ENCODE measurements at places on chromosomes 5 and 9. TPM values are rescaled to one million over a fixed set of nuclear protein-coding genes. Genes with fewer than 3 reads are reported as not detected.

The RASEF gene
- 3.6 TPM for total RNA-seq

The GLDC gene
- total RNA-seq: 54.1 TPM

The SMIM3 gene
- 37.9 TPM for total RNA-seq

- no peak for DNase-seq
These were observed 107.7 kb upstream of the SV2C start for GRCh38 chr5:75975496-75975895.

DNA sequence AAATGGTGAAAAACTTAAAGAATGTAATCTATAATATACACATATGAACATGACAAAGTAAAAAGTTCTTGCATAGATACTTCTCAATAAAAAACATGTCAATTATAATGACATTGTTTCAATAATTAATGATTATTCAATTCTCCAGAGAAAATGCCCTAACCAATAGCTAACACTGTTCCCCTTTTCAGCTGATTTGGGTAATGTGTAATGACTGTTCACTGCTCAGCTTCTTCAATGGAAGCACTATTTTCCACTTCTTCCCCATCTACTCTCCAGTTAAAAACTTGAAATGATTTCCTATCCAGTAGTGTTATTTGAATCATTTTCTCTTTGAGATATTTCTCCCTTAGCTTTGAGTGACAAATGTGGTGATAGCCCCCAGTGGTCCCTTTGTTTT lies 62.3 kb downstream of the CEP120 start:
- DNase-seq: no peak

- no peak for DNase-seq
These were observed 96.8 kb downstream of the RAPGEF6 start for GRCh38 chr5:131538177-131538593.

DNA sequence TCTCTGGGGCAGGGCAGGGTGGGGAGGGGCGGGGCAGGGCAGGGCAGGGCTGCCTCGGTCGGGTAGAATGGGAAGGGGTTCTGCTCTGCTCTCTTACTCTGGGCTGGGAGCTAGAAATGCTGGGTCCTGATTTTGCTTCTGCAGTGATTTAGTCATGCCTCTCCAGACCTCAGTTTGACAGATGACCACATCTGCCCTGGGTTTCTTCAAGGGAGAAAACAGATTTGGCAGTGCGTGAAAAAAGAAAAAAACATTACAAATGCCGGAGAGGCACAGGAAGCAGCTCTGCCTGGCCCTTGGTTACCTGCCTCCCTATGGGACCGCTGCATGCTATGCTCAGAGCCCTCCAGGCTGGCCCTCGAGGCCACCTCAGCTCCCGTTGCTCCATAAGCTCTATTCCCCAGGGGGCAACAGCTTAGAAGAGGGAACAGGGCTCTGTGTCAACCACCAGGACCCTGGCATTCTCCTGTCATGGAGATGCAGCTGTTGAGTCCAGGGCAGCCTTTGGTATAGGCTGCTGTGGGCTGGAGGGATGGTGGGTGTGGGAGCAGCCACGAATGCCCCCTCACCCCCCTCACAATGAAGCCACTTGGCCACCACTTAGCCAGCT lies 53.2 kb upstream of the UBTD2 start:
- no peak for DNase-seq

DNA sequence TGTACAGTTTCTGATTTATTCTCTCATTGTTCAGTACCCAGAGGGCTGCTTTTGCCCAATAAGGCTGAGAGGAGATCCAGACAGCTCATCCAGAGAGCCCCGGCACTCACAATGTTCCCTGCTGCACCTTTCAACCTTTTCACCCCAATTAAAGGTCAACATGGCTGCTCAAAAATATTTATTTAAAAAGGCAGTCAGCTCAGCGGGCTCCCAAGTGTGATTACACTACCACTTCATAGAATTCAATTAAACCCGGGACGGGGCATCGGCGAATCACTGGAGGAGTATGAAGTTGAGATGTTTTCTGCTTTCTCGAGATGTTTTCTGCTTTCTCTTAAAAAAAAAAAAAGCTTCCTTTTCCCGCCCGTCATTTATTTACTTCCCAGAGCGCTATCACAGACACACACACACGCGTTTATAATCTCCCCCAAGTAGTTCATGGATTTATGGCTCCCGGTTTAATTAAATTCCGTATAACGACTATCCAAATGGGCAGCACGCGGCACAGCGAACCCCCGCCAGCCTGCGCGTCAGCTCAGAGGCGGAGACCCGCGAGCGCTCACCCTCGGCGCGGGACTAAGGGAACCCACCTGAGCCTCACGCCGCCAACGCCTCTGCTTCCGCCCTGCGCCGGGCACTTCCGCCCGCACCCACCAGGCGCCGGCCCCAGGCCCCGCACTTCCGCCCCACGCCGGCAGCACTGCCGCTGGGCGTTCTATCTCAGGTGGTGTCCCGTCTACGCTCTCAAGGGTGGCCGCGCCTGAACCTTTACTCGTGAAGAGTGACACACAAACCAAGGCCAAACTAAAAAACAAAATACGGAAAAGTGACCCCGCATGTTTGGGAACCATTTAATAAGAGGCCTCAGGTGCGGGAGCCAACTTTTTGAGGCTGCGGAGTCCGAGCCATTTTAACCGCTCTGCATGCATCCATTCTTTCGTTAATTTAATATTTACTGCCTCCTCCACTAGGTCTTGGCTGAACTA lies at the start of gene C5orf63:
Gene C5orf63, minus strand, starts transcription at position 642 of the 986 bp plus-strand sequence. CDS start 14,507 bp downstream, outside the sequence.
- peak; percentile 17 for DNase-seq

DNA sequence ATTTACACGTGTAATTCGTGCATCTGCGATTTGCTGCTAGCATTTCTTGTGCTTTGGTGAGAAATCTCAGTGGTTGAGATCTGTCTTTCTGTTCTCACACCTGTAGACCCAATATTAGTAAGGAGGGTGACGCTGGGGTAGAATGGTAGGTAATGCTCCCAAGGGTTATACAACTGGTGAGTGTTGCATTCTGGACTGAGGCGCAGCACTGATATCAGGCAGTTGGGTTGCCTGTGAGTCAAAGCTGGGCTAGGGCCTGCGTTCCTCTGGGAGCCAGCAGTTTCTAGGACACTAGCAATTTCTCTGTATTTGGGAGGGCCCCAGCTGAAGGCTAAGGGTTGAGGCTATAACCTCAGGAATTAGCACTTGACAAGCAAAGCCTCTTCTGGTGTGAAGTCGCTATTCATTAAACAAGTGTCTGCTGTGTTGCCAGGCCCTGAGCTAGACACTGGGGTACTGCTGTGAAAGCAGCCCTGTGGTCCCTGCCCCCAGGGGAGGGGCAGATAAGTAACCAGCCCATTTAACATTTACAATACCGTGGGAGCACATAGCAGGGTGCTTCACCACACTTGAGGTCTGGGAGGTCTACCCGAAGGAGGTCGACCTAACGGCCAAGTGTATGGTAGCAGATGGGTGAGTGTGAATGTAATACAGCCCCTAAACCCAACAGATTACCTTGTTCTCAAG lies 28.7 kb downstream of the LARP1 start:
- DNase-seq: no peak

DNA sequence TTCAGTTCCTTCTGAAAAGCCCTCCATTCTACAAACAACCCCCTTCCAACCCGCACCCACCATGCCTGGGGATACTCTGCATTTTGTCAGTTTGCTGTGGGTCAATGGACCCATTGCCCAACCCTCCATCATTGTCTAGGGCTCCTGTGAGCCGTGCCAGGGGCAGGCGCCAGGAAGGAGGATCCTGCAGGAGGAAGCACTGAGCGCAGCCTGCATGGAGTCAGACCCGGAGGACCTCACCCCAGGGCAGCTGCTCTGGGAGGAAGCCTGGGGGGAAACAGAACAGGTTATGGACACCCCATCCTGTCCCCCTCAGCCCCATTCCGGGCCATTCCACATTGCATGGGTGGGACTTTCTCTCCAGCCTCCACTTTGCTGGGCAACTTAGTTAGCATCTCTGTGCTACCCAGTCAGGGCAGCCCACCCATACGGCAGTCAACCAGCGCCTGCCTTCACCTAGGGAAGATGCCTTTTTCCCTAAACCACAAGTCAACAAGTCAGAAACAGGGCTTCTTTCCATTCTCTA lies 48.6 kb upstream of the VDAC1 start:
- DNase-seq: no peak

- DNase-seq: no peak
These were observed 77.0 kb downstream of the CSNK1A1 start for GRCh38 chr5:149474198-149474597.
